NCI-H1105 (cell line): ENCODE measurements at places on chromosomes 1 and 21.

- DNase-seq: no peak
Measured at GRCh38 chr1:94165843-94166242, 44.9 kb upstream of the ABCA4 start.

DNA sequence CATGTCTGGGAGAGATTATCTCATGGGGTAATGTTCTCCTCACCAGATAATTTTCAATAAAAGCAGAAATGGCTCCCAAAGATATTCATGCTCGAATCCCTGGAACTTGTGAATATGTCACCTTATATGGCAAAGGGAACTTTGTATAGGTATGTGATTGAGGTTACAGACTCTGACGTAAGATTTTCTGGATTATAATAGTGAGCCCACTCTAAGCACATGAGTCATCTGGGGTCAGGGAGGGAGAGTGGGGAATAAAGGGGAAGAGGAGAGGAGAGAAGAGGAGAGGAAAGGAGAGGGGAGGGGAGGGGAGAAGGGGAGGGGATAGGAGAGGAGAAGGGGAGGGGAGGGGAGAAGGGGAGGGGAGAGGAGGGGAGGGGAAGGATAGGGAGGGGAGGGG is 1193.9 kb downstream of the PLA2G4A start:
- no peak for DNase-seq

GRCh38 chr1:245291351-245291750 is 136.6 kb downstream of the KIF26B start:
- DNase-seq: no peak

GRCh38 chr21:35106246-35106835 is 57.2 kb upstream of the RUNX1 start:
- DNase-seq: no peak

- no peak for DNase-seq
Measured at GRCh38 chr1:4974981-4975685, 320.7 kb downstream of the AJAP1 start.

GRCh38 chr1:186983327-186983726 is 154.6 kb downstream of the PLA2G4A start:
- no peak for DNase-seq

DNA sequence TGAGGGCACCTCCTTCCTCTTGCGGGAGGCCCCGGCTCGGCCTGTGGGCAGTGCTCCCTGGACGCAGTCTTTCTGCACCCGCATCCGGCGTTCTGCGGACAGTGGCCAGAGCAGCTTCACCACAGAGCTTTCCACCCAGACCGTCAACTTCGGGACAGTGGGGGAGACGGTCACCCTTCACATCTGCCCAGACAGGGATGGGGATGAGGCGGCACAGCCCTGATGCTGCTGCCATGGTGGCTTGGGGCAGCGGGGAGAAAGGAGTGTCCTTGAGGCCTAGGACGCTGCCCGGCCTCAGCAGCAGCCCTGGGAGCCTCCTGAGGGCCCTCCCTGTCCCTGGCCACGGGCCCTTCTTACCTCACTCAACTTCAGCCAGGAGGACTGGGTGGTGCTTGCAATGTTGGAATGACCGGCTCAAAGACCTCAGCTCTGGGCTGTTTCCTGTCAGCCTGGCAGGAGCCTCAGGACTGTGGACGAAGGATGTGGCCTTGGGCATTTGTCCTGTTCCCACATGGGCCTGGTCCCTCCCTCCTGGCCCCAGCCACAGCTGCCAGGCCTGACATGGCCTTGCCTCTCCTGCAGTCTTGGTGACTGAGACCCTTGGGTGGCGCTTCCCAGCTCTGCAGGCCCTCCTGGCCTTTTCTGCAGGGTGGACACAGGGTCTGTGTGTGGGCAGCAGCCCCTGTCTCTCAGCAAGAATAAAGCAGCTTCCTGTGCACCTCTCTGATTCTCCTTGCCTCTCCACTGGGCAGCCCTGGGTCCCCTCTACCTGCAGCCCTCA is 45.9 kb downstream of the TRIM11 start:
- DNase-seq: no peak

GRCh38 chr1:19646377-19647319 is 2.5 kb downstream of the NBL1 start:
- no peak for DNase-seq

DNA sequence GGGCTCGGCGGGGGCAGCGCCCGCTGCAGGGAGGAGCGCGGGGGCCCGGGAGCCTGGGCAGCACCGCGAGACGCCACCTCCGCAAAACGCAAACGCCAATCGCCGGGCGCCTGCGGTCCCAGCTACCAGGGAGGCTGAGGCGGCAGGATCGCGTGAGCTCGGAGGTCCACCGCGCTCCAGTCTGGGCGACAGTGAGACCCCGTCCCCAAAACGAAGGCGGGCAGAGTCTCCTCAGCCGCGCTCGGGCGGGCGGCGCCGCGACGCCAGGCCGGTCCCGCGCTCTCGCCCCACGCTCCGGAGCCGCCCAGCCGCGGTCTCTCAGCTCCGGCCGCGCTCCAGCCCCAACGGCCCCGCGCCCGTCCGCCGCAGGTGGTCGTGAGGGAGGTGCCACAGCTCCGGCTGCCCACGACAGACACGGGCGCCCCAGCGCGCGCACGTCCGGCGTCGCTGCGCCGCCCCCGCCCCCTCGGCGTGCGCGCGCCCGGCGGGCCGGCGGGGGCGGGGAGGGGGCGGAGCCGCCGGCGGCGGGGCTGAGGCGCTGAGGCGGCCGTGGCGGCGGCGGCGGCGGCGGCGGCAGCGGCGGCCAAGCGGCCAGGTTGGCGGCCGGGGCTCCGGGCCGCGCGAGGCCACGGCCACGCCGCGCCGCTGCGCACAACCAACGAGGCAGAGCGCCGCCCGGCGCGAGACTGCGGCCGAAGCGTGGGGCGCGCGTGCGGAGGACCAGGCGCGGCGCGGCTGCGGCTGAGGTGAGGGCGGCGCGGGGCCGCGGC is at the start of gene ADARB1:
ADARB1 (plus strand) TSS at position 533 of the 770 bp plus-strand sequence. CDS start 97,077 bp downstream, outside the sequence.
- DNase-seq: peak; percentile 65

GRCh38 chr1:87203904-87204303 is 124.8 kb upstream of the LMO4 start:
- no peak for DNase-seq

GRCh38 chr1:203272633-203273205 is 32.6 kb upstream of the BTG2 start:
- DNase-seq: no peak

DNA sequence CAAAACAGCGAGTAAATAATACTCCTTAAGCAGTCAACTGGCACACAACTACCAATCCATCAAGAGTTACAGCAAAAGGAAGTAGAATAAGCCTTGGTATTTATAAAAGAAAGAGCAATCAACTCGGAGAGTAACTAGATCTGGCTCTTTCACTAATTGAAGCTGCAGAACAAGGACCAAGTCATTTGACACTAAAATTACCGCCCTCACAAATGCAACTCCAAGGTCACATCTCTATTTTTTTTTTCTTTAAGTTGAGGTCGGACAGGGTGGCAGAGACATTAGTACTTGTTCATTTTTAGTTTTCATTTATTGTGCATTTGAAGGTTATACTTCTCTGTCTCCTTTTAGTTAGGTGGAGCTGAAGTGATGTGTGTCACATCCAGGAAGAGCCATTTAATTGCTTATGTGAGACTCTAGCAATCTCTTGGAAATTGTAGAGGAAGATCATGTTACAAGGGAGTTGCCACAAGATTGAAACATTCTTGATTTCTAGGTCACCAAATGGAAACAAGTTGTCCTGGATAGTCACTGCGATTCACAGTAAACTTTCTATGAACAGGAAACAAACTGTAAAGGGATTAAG is 138.1 kb upstream of the ADAMTS5 start:
- no peak for DNase-seq

DNA sequence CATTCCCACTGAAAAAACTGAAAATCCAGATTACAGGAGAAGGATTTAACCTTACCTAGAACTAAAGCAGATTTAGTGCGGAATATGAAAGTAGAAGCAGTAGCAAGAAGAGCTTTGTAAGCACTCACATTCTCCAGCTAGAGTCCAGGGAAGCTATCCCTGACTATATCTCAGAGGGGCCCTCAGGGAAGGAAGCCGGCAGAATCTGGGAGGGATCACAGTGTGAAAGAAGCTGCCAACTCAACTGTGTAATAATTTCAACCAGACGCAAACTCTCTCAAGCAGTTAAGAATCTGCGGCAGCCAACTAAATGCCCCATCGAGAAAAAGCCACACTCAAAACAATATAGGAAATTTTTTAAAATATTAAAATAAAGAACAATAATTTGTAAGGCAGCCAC is 163.8 kb downstream of the EIF4G3 start:
- no peak for DNase-seq

- no peak for DNase-seq
Measured at GRCh38 chr1:156154317-156154749, 948 bp downstream of the SEMA4A start.

GRCh38 chr1:37404711-37405110 is 69.7 kb upstream of the ZC3H12A start:
- no peak for DNase-seq

GRCh38 chr1:31865728-31866449 is 50.1 kb upstream of the SPOCD1 start:
- DNase-seq: no peak

- peak; percentile 39 for DNase-seq
Measured at GRCh38 chr1:32334864-32335534, 1.0 kb downstream of the MARCKSL1 start.

- DNase-seq: no peak
Measured at GRCh38 chr1:53704804-53705445, 34.0 kb downstream of the GLIS1 start.

GRCh38 chr1:200302192-200302920 is 107.5 kb downstream of the ZNF281 start:
- peak; percentile 41 for DNase-seq

- no peak for DNase-seq
Measured at GRCh38 chr21:37208056-37208721, 58.9 kb downstream of the VPS26C start.

DNA sequence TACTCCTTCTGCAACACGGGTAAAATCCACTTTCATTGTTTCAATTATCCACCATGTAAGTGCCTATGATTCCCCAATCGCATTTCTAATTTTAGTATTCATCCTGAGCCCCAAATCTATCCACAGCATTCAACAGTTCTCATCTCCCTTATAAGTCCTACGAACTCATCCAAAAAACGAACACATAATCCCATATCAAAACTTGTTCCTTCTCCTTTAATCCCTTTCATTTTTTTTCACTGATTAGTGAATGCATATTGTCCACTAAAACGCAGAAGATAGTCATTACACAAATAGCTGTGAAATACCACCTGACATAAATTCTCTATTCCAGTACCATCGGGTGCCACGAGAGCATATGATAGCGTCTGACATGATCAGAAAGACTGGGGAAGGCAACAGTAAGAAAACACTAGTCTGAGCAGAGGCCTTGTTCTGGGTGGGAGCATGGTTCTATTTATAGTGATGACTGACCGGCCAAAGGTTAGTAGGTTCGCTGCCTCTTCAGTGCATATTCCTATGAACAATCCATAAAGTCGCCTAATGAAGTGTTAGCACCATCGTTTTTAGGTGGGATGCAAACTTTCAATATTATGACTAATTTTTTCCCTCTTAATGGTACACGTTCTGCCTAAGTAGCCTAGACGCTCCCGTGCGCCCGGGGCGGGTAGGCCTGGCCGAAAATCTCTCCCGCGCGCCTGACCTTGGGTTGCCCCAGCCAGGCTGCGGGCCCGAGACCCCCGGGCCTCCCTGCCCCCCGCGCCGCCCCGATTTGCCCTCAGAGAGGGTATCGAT is 648 bp downstream of the ATP5PF start:
- DNase-seq: no peak

GRCh38 chr1:31981972-31982371 is 31.7 kb upstream of the KHDRBS1 start:
- DNase-seq: no peak

DNA sequence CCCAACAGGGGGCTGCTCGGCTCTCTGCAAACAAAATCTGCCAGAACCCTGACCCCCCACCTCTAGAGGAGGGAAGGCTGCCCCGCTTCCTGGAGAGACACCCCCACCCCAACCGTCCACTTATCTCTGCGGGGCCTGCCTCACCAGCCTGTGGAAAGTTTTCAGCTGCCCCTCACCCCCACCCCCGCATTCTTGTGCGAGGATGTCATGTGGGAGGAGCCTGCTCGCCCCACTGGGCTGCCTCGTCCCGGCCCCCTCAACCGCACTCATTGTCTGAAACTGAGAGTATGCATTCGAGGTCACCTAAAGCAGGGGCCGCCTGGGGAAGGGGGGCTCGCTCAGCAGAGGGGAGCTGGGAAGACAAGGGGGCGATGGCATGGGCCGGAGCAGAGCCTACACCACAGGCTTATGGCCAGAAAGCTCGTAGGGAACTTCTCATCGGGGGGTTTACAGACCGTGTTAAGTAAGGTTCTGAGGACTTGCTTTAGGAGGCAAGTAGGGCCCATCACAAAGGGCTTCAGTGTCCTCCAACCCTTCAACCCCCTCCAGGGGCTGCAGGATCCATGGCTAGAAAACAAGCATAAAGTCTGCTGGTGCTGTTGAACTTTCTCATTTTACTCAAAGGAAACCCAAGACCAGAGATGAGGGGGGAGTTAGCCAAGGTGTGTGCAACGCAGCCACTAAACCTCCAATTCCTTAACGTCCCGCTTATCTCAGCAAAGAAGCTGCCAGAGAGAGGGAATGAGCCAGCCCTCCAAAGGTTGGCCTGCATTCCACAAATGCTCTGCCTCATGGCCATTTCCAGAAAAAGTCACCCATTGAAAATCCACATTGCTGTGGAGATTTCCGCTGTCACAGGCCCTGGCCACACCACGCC is 9.4 kb downstream of the EPHA2 start:
- no peak for DNase-seq

DNA sequence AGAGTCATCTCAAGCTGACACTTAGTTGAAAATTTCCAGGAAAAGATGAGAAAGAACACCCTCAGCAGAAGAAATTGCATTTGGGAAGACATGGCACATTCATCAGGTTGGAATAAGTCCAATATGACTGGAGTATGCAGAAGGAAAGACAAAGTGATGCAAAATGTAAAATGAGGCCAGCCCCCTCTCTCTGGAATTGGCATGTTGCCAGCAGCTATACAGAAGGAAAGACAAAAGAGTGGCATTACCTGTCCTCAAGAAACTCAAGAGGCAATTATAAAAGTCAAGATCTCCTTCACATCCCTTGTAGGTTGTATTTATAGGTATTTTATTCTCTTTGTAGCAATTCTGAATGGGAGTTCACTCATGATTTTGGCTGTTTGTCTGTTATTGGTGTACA is 426.3 kb downstream of the AGBL4 start:
- DNase-seq: peak; percentile 26

DNA sequence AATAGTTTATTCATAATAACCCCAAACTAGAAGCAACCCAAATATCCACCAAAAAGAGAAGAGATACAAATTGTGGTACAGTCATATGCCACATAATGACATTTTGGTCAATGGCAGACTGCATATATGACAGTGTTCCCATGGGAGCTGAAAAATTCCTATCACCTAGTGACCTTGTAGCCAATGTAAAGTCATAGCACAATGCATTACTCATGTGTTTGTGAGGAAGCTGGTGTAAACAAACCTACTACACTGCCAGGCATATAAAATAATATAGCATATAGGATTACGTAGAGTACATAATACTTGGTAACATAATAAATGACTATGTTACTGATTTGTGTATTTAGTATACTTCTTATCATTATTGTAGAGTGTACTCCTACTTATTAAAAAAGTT is 29.5 kb upstream of the SLFNL1 start:
- no peak for DNase-seq
